ENCODE measurements at places on chromosomes 6 and 20.
A peak's percentile ranks its signal among the peaks of the same experiment; 100 is the strongest.

DNA sequence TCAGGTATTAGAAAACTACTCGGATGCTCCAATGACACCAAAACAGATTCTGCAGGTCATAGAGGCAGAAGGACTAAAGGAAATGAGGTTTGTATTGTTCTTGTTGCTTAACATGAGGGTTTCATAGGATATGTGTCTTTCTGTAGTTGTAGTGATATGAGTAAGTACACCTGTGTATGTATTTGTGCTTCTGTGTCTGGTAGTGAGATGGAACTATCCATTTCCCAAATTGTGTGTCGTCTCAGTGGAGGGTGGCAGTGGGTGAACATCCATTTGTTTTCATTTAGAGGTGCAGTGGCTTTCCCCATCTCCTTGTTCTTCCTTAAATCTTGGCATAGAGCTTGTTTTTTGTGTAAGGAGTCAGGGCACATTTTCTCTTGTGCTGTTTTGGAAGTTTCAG, 8.2 kb downstream of the ASXL1 start:
- DNase-seq: no peak

GRCh38 chr20:63074631-63075030, 67.9 kb upstream of the BHLHE23 start:
- DNase-seq: no peak

GRCh38 chr20:47280228-47280627, 76.3 kb downstream of the ZMYND8 start:
- no peak for DNase-seq

DNA sequence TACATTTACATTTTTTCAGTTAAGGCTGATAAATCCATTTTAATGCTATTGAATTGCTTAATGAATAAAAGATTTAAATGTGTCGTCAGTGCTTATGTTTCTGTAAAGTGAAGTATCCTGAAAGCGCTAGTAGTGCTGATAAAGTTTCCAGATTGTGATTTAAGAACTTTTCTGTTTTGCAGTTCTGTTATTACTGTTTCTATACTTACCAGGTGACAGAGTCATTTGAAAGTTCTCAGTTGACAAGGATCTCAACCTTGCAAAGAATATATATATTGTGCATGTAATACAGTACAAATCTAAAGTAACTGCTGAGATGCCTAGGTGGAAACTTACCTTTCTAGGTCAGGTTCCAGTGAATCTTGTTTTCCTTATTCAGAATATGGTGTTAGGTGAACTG, 201.8 kb downstream of the ARID1B start:
- DNase-seq: no peak

DNA sequence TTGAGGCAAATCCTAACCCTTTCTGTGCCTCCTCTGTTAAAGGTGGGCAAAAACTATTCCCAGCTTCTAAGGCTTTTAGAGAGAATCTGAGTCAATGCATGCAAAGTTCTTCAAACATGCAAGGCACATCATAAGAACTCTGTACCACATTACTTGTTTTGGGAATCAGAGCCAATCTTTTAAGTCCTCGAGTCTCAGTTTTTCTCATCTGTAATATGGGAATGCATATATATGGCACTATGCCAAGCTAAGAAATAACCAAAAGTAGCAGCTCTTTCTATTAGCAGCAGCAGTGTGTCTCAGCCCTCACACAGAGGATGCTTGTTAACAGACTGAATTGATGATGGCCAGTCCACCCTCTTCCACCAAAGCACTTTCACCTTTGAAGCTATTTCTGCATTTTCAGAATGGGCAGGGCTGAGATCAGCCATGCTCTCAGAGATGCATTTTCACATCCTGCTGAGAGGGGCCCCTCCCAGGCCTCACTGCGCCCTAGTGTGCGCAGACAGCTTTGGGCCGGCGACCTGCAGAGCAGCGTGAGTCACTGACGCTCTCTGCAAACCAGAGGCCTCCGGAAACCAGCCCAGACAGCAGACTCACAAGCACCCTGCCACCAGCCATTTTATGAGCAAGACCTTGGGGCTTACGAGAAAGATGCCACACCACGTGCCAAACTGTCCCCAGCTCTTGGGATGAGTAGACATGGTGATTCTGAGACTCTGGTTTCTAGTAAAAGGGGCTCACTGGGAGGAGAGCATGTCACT, 138.0 kb downstream of the NFATC2 start:
- DNase-seq: peak; percentile 94

- no peak for DNase-seq
Measured at GRCh38 chr20:63036291-63036690, 29.5 kb upstream of the BHLHE23 start.

- DNase-seq: no peak
Measured at GRCh38 chr6:93040375-93040774, 379.0 kb downstream of the EPHA7 start.

DNA sequence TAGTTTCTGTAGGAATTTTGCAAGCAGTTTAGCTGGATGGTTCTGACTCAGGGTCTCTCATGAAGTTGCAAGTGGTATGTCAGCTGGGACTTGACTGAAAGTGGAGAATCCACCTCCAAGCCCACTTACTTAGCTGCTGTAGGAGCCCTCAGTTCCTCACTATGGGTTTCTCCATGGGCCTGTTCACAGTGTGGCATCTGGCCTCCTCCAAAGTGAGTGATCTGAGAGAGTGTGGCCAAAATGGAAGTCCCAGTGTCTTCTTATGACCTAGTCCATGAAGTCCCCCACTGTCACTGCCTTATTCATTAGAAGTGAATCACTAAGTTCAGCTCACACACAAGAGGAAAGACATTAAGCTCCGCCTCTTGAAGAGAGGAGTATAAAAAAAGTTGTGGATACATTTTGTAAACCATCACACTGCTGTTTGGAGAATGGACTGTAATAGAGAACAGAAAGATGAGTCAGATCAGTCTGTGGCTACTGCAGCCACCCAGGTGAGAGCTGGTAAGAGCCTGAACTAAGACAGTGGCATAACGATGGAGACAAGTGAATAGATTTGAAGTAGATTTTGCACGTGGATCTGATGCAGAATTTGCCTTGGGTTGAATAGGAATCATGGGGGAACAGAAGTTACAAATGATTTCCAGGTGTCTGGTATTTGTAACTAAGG, 4.9 kb upstream of the NELFCD start:
- DNase-seq: no peak

DNA sequence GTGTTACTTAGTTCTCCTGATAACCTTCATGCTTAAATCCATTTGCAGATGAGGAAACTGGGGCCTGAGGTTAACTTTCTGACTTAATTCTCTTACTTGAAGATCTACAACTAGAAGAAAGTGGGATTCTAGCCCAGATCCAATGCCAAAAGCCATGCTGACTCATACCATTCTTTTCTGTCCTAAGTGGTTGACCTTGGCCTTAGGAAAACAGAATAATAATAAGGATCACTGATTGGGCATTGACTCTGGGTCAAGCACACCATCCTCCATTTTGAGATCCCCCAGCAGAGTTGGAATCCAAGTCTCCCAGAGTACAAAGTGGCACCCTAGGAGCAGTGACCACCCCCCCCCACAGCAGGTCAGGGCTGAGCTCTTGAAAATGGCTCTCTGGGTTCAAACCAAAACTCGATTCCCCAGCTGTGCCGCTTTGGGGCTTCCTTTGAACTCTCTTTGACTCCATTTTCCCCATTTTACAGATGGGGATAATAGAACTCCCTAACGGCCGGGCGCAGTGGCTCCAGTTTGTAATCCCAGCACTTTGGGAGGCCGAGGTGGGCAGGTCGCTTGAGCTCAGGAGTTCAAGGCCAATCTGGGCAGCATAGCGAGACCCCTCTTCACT, 12.8 kb upstream of the ZNF217 start:
- DNase-seq: no peak

- DNase-seq: no peak
Measured at GRCh38 chr6:6565069-6565468, 23.5 kb upstream of the LY86 start.

GRCh38 chr20:57939499-57939898, 229.7 kb upstream of the PMEPA1 start:
- DNase-seq: no peak

GRCh38 chr6:57019434-57019833, 27.1 kb upstream of the KIAA1586 start:
- no peak for DNase-seq

DNA sequence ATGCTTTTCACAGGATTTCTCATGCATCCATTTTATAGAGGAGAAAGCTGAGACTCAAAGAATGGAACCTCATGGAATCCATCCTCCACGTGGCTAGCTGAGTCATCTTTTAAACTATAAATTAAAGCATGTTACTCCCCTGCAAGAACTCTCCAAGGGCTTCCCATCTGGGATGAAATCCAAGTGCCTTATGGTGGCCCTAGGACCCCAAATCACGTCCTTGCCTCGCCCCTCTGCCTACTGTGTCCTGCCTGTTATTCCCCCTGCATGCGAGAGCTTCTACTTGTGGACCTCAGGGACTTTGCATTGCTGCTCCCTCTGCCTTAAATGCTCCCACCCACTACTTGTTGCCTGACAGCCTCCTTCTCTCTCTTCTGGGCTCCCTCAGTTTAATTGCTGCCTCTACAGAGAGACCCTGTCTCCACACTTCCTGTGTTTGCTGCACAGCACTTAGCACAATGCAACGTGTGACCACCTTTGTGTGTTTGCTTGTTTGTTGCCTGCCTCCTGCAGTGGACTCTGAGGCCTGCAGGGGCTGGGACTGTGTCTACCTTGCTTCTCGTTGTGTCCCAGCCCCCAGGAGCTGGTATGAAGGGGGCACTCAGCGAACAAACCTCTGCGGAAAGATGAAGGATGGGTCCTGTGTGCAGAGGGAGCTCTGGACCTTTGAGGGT, 39.4 kb downstream of the TOX2 start:
- DNase-seq: peak; percentile 44

GRCh38 chr6:84763003-84763885, 1.2 kb downstream of the TBX18 start:
- no peak for DNase-seq

GRCh38 chr6:35451354-35452182, 570 bp upstream of the FANCE start:
- no peak for DNase-seq

GRCh38 chr20:41011551-41012067, 17.0 kb upstream of the TOP1 start:
- no peak for DNase-seq

DNA sequence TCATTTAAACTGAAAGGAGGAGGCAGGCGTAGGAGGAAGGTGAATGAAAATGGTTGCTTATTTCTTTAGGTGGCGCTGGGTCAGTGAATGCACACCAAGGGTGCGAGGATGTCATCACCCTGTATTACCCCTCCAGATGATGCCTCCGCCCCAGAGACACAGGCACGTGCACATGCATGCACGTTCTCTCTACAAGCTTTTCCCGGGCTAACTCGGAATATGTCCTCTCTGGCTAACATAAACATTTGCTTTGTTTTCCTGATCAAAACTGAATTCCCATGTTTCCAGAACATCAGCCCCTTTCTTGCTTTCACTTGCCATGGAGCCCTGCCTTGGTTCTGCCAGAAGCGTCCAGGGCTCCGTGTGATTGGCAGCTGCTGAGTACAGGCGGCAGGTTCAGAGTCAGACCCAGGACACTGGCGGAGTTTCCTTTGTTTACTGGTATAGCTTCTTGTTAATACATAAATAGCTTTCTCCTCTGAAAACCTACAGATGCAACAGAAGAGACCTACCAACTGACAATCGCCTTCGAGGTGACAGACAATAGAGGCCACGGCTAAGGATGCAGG, 131.2 kb upstream of the RPS6KA2 start:
- DNase-seq: no peak

DNA sequence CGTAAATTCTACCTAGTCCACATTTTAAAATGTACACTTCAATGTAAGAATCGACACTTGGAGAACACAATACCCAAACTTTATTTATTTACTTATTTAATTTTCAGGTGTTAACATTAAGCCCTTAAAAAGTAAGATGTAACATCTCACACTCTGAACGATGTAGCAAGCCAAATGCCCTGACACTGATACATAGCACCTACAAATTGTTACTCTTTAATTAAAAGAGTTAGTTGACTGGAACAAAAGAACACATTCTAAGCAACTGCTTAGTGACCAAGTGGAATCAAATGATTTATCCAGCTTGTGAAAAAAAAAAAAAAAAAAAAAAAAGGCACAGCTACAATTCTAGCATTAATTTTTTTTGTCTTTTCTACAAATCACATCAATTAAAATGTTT, 292.1 kb upstream of the THEMIS start:
- DNase-seq: no peak

DNA sequence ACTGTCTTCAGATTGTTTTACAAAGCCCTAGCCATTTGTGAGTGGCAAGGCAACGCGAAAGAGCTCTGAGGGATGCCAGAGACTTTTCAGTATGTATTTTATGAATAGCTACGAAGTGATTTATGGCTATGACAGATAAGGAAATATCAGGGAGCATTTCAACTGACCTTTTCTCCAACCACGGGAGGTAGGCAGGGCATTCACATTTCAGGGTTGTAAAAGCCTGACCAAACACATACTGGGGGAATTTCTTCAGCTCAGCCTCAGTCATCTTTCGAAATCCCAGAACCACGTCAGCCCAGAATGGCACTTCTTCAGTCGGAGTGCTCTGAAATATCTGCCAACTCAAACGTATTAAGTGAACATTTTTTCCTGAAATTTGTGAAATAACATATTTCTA, 10.8 kb downstream of the DDO start:
- DNase-seq: no peak

GRCh38 chr6:168711666-168712300, 270.8 kb downstream of the SMOC2 start:
- no peak for DNase-seq

DNA sequence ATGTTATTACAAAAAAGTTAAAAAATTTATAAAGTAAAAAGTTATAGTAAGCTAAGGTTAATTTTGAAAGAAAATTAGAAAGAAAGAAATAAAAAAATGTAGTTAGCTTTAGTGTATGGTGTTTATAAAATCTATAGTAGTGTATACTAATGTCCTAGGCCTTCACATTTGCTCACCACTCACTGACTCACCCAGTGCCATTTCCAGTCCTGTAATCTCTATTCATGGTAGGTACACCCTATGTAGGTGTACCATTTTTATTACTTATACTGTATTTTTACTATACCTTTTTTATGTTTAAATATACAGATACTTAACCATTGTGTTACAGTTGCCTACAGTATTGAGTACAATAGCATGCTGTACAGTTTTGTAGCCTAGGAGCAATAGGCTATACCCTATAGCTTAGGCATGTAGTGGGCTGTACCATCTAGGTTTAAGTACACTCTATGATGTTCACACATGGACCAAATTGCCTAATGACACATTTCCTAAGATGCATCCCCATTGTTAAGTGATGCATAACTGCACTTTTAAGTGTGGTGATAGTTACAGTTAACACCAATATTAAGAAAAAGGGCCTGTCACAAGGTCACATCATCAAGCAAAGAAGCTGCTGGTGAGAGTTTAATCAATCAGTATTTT, 8.0 kb downstream of the CD2AP start:
- DNase-seq: no peak

DNA sequence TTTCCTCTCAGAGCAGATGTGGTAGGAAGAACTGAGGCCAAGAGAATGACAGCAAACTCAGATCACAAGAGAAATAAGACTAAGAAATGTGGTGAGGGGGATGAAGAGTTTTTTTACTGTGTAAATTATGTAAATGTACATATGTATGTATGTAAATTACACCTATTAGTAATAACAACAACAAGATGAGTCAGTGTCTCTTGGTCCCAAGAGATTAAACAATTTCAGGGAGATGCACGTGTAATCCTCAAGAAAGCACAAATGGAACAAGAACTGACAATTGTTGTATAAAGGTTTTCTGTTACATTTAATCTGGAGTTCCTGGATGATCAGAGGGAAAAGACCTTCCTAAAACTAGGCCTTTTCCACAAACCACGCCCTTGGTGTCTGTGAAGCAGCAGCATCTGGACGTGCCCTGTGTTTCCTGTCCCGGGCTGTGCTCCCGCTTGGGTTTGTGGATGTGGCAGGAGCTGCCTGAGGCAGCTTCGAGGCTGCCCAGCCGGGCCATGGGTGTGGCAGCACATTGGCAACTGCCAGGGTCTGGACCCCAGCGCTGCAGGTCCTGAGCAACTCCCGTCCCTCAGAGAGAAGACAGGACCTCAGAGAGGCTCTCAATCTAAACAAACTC, 994 bp downstream of the CLDN20 start:
- DNase-seq: no peak
